Left ventricle myocardium inferior (tissue), 1 donor: ENCODE measurements at places on chromosomes 7 and 10.
A peak's percentile ranks its signal among the peaks of the same experiment; 100 is the strongest.

DNA sequence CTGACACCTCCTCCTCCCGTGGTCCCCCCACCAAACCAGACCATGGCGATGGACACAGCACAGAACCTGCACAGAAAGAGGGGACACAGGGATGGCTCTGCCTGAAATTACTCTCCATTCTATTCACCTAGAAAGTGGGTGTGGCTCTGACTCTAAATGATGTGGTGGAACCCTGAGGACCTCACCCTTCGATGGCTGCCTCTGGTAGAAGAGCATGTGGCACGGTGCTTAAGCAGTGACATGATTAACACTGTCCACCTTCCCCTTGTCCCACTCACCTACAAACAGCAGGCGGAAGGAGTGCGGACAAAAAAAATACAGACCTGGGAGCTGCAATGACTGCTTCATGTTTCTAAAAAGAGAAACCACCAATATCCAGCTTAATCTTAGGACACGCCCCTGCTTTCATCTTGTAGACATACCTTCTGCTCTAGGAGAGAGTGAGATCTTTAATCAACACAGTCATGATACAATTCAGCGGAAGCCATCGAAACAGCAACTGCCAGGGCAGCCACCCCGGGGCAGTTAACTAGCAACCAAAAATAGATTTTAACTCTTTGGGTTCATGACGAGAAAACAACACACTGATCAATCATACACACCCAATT lies 11.4 kb downstream of the JCAD start:
- no peak for DNase-seq

DNA sequence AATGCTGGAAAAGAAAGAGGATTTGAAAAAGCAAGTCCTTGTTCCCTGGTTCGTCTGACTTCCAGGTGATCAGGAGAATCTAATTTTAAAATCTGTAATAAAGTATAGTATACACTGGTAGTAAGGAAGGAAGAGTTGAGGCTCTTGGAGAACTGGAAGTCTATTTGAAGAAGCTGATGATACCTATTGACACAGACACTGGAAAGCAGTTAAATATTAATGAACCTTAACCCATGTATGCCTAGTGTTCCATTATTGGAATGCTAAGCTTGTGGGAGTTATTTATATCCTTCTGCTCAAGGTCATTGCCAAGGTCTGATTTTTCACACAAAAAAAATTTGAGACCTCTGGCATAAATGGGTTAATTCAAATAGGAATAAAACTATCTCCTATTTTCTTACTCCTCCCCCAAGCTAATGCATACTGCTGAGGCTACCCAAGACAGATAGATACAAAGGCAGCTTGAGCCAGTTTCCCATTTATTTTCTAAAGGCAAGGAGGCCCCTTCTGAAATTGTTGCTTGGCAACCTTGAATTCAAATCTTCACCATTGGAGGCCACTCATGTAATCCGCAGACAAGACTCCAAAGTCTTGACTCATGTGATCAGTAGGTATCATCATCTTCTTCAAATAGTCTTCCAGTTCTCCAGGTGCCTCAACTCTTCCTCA lies 110.2 kb downstream of the FZD1 start:
- DNase-seq = no peak

- DNase-seq = no peak
Measured at GRCh38 chr7:36312915-36313334, 76.7 kb upstream of the ANLN start.

- peak; percentile 76 for DNase-seq
Measured at GRCh38 chr7:30445770-30446169, 32.8 kb downstream of the NOD1 start.

GRCh38 chr10:28593811-28594210 lies 60.9 kb downstream of the WAC start:
- no peak for DNase-seq

- DNase-seq = no peak
Measured at GRCh38 chr7:120442838-120443237, 169.9 kb downstream of the KCND2 start.

- DNase-seq = no peak
Measured at GRCh38 chr7:142927085-142927745, 6.3 kb downstream of the TRPV5 start.

- no peak for DNase-seq
Measured at GRCh38 chr7:30145426-30145970, 10.7 kb downstream of the MTURN start.

DNA sequence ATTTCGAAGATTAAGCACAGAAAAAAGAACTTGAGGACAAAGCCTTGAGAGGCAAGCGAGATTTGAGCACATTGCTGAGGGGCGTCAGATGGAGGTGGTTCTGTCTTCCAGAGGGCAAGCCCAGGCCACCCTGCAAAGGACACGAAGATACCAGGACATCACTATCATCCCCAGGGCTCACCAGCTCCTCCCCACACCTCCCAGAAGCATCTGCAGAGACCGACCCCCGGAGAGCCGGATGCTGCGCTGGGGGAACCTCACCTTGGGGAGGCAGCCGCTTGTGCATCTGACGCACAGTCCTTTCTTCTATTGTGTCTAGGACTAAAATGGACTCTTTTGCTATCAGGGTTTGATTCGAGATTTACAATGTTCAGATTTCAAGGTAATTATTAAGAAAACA lies 259.7 kb downstream of the DNAJB6 start:
- DNase-seq = no peak

DNA sequence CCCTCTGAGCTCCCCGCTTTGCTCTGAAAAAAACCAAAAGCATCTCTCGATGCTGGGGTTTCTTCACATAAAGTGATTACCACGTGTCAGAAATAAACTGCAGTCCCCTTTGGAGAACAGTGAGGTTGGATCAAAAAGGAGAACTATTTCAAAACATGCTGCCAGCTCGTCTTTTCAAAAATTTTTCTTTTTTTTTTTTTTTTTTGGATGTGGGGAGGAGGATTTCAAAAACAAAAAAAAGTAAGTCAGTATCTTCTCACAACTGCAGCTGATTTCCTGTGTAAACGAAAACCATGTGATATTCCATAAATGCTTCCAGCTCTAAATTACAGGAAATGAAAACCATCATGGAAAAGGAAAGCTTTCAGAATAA lies 155.0 kb upstream of the LYZL2 start:
- no peak for DNase-seq

GRCh38 chr7:20430664-20431063 lies 100.0 kb downstream of the ITGB8 start:
- DNase-seq = no peak

DNA sequence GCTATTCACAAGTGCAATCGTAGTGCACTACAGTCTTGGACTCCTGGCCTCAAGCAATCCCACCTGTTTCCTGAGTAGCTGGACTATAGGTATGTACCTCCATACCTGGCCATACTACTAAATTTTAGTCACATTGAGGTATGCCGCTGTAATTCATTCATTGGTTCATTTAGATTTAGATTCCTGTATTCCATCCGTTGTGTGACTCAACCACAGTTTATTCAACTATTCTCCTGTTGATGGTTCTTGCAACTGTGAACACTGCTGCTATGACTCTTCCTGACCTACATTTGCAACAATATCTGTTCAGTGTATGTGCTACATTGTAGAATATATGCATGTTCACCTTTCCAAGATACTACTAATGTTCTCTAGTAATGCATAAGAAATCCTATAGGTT lies 8.0 kb upstream of the ZCCHC24 start:
- DNase-seq = no peak

DNA sequence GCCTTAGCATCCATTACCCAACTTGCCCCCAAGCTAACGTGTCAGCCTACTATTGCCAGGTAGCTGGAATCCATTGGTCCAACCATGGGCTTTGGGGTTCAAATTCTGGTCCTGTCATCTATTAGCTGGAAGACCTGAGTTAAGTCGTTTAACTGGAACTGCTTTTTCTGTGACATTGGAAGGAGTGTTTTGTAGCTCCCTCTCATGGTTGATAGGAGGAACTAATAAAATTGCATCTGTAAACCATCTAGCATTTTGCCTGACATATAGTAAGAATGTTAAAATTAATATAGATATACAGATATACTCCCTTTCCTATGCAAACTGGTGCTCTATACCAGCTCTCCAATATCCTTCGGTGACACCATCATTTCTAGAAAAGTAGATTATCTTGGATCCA lies 23.8 kb upstream of the SLF2 start:
- DNase-seq = no peak

DNA sequence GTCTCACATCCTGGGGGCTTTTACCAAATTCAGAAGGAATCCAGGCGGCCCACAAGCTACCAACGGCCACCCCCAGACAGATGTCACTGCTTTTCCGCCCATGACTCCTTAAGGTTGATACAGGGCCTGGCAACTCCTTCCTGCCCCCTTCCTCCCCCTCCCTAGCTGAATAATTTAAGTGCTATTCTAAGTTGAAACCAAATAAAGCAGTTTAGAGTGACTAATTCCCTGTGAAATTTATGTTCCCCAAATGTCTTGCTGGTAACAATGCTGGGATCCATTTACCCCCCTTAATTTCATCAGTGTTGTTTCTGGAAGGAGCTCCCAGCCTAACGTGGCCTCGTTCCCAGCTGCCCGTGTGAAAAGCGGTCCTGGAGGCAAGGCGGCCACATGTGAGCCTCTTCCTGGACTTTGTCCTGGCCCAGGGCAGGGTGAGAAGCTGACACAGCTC lies 109.6 kb downstream of the TMEM130 start:
- DNase-seq = no peak

- DNase-seq = no peak
Measured at GRCh38 chr10:133471300-133472109, 17.8 kb downstream of the SCART1 start.

GRCh38 chr7:143492043-143492471 lies 14.4 kb downstream of the TAS2R41 start:
- no peak for DNase-seq

- DNase-seq = no peak
Measured at GRCh38 chr7:193481-194251, 1.3 kb downstream of the FAM20C start.

DNA sequence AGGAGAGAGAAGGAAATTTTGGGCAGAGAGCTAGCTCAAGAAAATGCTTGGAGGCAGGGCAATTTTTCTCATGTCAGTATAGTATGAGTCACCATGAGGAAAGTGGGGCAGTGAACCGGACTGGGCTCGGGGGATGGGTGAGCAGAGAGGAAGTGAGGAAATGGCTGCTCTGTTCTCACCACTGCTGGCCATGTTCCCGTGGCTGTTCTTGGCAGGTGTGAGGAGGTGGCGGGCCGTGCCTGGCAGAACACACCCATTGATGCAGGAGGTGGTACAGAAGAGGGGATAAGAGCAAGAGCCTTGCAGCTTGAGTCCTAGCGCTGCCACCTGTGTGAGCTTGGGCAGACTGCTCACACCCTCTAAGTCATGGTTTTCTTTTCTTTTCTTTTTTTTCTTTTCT lies 304.4 kb upstream of the LYZL1 start:
- DNase-seq = peak; percentile 89

DNA sequence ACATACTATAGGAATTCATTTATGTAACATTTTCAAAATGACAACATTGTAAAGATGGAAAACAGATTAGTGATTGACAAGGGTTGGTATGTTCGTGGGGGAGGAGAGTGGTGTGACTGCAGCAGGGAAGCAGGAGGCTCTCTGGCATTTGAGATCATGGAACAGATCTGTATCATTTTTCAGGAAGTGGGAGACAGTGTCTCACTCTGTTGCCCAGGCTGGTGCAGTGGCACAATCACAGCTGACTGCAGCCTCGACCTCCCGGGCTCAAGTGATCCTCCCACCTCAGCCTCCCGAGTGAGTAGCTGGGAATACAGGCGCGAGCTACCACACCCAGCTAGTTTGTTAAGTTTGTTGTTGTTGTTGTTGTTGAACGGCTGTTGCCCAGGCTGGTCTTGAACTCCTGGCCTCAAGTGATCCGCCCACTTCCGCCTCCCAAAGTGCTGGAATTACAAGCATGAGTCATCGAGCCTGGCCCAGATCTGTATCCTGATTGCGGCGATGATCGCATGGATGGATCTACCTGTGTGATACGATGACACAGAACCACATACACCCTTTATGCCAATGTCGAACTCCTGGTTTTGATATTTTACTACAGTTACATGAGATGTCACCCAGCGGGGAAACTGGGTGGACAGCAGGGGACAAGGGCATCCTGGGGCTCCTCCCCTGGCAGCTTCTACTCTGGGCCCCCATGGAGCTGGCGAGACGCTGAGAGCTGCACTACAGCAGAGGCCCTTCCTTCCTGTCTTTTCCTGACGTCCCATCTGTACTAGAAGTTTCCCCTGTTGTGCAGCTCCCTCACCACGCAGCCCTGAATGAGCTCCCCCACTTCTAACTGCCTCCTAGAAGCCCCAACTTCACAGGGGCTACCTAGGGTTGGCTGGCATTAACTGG lies 12.3 kb upstream of the CYTH3 start:
- DNase-seq = no peak

- DNase-seq = no peak
Measured at GRCh38 chr10:63286754-63287264, 153.7 kb downstream of the NRBF2 start.

DNA sequence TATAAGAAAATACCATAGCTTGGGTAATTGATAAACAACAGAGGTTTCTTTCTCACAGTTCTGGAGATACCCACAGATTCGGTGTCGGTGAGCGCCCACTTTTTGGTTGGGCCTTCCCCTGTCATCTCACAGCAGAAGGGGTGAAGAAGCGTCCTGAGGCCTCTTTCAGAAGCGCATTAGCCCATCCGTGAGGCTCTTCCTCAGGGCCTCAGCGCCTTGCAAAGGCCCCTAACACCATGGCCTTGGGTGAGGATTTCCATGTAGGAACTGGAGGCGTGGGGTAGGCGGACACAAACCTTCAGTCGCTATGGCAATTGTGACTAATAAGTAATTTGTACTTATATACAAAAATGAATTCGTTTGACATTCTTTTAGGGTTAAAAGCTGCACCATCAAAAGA lies 316.0 kb downstream of the PTPRN2 start:
- no peak for DNase-seq

GRCh38 chr10:65320236-65321026 lies 1605.4 kb upstream of the LRRTM3 start:
- DNase-seq = no peak

DNA sequence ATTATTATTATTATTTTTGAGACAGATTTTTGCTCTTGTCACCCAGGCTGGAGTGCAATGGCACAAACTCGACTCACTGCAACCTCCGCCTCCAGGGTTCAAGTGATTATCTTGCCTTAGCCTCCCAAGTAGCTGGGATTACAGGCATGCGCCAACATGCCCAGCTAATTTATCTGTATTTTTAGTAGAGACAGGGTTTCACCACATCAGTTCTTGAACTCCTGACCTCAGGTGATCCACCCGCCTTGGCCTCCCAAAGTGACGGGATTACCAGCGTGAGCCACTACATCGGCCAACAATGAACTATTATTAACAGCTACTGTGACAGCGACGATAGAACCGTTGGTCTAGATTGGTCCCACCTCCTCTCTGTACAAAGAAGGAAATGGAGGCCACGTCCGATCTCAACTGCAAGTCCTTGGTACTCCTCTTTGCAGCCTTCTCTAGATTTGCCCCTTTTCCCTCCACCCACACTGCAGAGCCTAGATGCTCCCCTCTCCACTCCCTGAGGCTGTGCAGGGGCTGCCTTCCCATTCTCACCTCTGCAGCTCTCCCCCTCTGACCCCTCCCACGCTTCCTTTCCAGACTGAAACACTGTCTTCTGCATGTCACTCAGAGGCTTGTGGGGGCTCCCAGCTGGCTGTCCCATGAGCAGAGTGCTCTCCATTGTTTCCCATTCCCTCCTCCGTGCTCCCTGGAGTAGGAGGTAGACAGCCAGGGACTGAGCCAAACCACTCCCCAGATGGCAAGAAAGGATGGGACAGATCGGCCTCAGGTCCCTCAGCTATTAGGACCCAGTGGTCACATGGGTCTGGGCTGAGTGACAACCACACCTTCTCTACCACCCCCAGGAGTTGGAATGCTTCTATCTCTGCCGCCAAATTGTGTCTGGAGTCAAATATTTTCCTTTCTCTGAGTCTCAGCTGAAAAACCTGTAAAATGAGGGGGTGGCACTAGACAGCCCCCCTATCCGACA lies 2.3 kb downstream of the LOXL4 start:
- no peak for DNase-seq

GRCh38 chr10:88983206-88983605 lies 7.4 kb upstream of the FAS start:
- DNase-seq = no peak
